Stimulated activated CD4-positive, alpha-beta T cell treated with anti-CD3 and anti-CD28 coated beads, Interleukin-4, amount 100 ng/mL, for 48 hours (primary cell): ENCODE measurements at places on chromosomes 5 and 9.

GRCh38 chr5:78621291-78621738 lies 27.3 kb downstream of the LHFPL2 start:
- no peak for DNase-seq

- no peak for DNase-seq
Observed at GRCh38 chr9:33809506-33809905, 7.5 kb upstream of the UBE2R2 start.

- DNase-seq, result no peak
Observed at GRCh38 chr5:34491251-34491620, 164.9 kb upstream of the RAI14 start.

- no peak for DNase-seq
Observed at GRCh38 chr9:129434187-129434586, 186.7 kb downstream of the C9orf50 start.

DNA sequence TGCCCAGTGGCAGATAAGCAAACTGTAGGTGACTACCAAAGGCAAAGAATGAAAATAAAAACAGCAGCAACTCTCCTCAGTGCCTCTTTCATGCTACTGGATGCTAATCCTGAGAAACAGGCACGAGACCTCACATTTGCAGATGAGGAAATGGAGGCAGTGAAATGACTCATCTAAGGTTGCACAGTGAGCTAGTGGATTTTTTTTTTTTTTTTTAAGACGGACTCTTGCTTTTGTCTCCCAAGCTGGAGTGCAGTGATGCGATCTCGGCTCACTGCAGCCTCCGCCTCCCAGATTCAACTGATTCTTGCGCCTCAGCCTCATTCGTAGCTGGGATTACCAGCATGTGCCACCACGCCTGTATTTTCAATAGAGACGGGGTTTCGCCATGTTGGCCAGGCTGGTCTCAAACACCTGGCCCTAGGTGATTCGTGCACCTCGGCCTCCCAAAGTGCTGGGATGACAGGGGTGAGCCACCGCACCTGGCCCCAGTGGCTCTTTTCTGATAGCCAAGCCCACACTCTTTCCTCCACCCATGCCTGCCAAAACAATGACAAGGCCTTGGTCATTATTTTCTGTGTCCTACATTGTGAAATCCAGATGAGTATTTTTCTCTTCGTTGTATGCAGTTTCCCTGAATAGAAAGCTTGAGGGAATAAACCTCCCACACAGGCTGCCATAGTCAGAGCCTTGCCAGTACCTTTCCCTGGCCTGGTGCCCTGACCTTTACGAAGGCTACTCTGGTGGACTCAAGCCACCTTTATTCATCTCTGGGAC lies 19.2 kb downstream of the DOCK2 start:
- no peak for DNase-seq

GRCh38 chr5:135174315-135175096 lies 140.5 kb upstream of the PITX1 start:
- no peak for DNase-seq

DNA sequence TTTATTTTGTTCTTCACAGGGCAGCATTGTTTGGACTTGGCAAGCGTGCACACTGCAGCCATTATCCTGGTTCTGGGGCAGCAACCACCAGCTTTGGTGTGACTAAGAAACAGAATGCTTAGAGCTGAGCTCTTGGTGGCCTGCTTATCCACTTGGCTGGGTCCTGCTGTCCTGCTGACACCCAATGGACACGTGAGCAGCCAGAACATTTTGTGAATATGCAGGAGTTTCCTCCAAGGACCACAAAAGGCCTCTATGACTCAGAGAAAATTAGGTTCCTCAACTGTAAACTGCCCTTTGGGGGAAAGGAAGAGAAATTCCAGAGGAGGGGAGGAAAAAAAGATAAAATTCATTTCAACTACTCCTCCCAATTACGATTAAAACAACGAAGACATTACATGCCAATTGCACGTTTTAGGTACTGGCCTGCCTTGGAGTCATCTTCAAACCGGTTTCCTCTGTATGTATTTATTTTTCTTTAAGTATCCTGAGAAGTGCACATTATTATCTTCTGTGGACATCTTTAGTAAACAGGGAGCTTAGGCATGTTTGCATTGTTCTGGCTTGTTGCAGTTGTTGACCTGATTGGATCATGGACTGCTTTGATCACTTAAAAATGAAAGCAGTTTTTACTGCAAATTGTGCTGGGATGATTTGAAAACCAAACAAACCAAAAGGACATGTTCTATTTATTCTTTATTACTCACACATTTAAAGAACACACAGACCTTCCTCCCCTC lies 82.3 kb upstream of the TLE4 start:
- no peak for DNase-seq

GRCh38 chr9:129462360-129462759 lies 158.5 kb downstream of the C9orf50 start:
- no peak for DNase-seq

DNA sequence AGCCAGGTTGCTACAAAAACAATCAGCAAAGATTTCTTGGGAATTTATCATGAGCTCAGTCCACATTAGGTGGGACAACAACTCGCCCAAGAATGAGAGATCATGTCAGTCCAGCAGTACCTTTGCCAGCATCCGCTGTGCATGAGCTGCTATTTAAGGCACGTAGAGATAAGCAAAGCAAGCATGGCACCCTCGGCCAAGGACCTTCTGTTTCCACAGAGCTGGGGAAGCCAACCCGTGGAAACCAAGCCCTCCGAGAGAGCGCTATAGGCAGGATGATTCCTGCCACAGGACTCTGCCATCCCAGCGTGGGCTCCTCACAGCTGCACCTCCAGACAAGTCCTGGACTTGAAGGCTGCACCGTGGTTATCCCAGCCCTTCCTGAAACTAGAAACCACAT lies 189.5 kb upstream of the PPP1R26 start:
- no peak for DNase-seq

GRCh38 chr9:137728444-137729311 lies 109.9 kb downstream of the EHMT1 start:
- no peak for DNase-seq

DNA sequence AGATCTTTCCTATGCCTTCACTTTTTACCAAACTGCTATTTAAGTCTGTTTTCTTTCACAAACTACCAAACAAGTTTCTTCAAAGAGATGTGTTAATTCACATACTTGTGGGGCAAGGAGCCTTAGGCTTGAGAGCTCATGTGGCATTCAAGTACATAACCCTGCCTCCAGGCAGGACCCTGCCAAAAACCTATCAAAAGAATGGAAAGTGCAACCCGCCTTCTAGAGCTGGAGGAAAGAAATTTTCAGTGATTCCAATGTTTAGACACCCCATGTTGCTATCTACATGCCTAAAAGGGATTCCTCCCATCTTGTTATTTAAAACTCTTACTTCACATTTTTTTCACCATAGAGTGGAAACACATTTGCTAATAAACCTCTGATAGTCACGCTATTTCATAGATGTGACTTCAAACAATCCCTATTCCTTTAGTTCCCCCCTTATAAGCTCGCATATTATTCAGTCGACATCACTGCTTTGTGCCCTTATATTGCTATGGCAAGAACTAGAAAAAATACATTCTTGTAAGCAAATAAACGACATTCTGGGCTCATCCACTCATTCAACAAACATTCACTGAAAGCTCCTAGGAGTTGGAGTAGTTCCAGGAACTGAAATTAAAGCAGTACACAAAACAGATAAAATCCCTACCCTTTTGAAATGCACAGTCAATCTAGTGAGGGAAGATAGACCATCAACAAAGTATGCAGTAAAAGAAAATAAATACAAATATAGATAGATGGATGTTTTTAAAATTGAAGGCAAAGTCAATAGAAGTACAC lies 518.1 kb downstream of the ELAVL2 start:
- no peak for DNase-seq

DNA sequence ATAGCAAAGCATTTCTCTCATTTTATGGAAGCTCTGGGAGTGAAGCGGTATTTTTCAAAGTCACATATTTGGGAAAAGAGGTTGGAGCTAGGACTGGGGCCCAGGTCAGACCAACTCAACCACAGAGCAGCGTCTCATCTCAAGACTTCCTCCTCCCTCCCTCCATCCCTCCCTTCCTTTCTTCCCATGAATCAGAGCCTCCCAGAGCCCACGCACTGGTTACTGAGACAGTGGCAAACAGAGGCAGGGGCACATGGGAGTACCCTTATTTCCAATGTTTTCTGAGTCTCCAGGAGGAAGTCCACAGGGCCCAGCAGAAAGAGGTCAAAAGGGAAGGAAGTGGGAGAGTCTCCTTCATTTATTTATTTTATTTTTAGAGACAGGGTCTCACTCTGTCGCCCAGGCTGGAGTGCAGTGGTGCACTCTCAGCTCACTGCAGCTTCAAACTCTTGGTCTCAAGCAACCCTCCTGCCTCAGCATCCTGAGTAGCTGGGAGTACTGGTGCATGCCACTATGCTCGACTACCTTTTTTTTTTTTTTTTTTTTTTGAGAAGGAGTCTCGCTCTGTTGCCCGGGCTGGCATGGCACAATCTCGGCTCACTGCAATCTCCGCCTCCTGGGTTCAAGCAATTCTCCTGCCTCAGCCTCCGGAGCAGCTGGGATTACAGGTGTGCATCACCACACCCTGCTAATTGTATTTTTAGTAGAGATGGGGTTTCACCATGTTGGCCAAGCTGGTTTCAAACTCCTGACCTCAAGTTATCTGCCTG lies 52.5 kb upstream of the CDKN2AIPNL start:
- no peak for DNase-seq

DNA sequence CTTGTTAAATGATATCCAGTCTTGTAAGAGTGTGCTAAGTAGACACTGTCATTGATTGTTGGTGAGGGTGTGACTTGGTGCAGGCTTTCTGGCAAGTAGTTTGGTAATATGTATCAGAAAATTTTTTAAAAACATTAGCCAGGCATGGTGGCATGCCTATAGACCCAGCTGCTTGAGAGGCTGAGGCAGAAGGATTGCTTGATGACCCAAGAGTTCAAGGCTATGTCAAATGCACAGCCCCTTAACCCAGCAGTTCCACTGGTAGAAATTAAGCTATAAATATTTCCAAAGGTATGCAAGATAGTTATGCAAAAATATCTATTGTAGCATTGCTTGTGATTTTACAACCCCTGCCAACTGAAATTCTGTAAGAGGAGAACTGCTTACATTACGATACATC lies 24.2 kb downstream of the ZBTB43 start:
- DNase-seq, result no peak

DNA sequence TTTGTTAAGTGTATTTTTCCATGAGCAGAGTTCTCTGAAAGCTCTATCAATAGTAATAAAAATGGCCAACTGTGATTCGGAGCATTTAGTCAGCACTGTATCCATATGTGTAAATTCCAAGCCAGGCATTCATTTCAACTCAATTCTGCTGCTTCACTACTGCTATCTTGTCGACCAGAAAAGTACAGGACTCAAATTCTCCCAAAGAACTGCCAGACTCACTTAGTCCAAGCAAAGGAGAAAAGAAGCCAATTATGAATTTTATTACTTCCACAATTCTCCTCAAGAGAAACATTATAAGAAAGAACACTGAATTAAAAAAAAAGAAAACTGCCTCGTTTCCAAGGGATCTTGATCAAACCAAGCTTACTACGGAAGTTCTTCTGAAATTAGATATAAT lies 906.3 kb upstream of the DMAC1 start:
- DNase-seq, result no peak

DNA sequence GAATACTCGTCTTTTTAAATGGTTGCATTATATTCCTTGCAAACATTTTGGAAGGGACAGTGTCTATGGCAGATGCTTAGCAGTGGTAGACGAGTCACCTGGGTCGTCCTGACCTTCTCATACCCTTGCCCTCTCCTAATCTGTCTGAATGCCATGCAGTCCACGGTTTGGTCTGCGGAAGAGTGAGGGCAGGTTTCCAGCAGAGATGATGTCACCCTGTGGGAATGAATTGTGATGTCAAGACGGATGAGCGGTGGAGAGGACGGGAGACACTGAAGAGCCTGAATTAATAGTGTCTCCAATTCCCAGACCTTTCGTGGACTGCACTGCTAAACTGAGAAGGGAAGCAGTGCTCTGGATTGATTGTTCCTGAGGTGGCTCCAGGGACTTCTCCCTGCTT lies 329.0 kb upstream of the PANK3 start:
- no peak for DNase-seq

DNA sequence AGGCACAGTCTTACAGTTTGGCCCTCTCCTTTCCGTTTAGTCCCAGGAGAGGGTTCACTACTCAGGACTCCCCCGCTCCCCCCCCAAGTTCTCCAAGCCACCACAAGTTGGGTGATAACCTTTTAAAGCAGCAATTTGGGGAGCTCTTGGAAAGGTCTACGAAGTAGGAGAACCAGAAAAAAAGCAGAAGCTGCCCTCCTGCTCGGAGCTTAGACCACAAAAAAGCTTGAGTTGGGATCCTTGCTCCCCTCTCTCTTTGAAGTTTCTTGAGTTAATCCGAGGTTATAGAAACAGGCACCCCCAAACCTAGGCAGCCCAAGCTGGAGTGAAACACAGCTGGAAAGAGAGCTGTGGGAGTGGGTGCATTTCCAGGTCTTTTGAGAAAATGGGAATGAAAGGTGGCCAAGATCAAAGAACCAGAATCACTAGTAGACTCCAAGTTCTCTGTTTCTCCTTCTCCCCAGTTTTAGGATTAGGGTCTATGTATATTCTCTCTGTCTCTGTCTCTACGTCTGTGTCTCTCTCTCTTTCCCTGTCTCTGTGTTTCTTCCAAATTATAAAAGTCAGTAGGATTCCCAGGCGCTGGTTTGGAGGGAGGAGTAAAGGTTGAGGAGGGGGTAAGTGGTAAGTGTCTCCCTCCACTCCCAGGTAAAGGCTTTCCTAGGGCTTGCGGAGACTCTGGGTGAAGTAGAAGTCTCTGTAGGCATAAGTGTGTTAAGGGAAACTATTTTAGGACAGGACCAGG lies 2.8 kb downstream of the LHX2 start:
- DNase-seq, result no peak

DNA sequence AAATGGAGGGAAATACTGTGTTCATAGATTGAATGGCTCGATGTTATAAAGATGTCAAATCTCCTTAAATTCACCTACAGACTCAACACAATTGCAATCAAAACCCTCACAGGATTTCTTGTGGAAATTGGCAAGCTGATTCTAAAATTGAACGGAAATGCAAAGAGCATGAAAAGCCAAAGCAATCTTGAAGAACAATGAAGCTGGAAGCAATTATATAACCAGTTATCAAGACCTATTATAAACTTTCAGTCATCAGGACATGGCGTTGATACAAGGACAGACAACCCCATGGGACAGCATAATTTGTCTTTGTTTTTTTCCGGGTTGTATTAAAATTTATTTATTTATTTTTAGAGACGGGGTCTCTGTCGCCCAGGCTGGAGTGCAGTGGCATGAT lies 53.5 kb upstream of the OTULINL start:
- DNase-seq, result no peak

DNA sequence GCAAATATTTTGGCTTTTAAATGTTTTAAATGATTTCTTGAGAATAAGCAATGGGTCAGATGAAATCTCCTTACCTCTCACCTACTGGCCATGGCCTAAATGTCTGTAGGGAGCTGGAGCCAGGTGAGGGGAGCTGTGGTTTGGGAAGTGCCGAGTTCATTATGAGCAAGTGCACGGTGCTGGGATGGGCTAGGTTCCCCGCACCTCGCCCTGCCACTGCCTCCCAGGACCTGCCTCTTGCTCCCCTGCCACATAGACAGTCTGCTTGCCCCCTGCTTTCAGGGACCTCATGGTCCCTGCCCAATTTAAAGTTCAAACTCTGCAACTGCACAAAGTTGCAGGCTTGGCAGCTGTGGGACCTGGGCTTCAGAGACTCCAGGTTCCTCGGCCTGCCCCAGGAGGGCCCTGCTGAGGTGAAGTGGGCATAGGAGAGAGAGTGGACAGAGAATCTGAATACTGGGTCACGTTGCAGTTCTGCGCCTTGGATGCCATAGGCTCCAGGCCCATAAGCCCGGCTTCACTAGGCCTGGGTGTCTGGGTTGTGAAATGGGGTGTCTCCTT lies 5.4 kb downstream of the OR13J1 start:
- no peak for DNase-seq
